ENCODE measurements at places on chromosomes 7 and 10.

DNA sequence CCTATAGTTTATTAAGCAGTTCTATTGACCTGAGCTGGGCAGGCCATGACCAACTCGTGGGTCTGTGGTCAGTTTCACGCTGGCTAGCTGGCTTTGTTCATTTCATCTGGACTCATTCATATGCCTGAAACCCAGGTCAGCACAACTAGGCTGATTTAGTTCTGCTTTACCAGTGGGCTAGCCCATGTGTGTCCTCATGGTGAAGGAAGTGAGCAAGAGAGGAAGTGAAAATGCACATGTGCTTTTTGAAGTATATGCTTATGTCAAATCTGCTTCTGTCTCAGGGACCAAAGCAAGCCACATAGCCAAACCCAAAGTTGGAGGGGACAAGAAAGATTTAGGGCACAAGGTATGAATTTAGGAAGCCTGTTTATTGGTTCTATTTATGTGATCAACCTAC is 154.5 kb downstream of the RNF133 start:
- no peak for DNase-seq

- DNase-seq, result no peak
These were observed 1.4 kb downstream of the FBXW4 start for GRCh38 chr10:101693651-101693977.

- DNase-seq, result no peak
These were observed 11.1 kb downstream of the ZNF775 start for GRCh38 chr7:150390205-150390604.

DNA sequence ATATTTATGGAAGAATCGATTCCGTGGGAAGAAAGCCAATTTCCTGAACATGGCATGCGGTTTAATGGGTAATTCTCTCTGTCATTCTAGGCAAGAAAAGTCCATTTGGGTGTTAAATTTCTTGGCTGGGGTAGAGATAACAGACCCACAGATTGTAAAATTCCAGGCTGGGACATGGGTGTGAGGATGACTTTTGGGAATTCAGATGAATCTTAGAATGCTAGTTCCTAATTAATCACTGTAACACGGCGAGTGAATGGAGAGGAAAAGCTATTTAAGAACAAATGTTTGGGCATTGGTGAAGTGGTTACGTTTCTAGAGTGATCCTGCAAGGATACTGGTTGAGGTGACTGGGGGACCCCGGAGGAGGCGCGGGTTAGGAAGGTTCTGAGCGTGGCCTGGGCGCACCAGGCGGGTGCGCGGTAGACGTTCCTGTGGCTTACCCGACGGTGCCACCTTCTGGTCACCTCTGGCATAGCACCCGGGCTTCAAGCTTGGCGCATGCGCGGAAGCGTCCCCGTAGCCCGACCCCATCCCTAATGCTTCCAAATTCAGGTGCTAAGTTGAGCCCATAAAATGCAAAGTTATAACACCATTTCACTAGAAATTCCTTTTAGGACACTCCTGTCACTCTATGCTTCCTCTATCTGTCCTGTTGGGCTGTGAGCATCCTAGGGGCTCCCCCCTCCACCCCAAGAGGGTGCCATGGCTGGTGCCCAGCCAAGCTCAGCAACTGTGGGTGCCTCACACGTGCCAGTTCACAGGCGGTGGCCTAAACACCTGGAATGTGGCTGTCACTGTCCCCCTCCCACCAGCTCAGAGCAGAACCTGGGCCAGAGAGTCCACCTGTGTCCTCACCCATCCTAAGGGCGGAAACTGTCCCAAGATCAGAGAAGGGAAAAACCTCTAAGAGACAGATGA is 104.4 kb downstream of the PTPRE start:
- peak; percentile 84 for DNase-seq

- no peak for DNase-seq
These were observed 40.9 kb upstream of the MTPN start for GRCh38 chr7:136018104-136018503.

DNA sequence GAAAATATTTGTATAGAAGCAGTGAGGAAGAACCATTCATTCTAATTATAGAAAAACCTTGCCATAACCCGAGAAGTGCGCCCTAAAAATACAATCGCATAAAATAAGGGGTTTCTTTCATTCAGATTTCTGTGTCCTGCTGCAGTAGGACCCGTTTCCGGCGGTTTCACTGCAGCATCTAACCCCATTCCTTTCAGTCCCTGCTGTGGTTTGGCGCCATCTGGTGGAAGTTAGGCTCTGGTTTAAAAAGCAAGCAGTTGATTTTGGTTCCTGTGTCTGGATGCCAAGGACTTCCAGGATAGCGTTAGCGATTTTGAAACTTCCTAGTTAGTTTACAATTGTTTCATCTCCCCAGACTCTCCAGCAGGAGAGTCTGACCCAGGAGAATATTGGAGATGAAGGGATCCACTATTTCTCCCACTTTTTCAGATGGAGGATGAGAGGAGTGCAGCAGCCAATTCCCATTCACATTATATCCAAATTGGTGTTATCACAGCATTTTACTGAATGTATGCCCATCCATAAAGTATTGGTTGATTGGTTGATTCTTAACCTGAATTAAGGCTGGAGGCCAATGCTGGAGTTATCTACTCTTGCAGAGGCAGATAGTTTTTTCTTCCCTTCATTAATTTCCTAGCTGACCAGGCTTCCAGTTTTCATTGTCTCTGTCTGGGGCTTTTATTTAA is 128.8 kb upstream of the CACNA2D1 start:
- DNase-seq, result peak; percentile 45

GRCh38 chr10:34236931-34237330 is 578.2 kb downstream of the PARD3 start:
- no peak for DNase-seq

- no peak for DNase-seq
These were observed 74.3 kb upstream of the LYZL1 start for GRCh38 chr10:29214551-29214950.

DNA sequence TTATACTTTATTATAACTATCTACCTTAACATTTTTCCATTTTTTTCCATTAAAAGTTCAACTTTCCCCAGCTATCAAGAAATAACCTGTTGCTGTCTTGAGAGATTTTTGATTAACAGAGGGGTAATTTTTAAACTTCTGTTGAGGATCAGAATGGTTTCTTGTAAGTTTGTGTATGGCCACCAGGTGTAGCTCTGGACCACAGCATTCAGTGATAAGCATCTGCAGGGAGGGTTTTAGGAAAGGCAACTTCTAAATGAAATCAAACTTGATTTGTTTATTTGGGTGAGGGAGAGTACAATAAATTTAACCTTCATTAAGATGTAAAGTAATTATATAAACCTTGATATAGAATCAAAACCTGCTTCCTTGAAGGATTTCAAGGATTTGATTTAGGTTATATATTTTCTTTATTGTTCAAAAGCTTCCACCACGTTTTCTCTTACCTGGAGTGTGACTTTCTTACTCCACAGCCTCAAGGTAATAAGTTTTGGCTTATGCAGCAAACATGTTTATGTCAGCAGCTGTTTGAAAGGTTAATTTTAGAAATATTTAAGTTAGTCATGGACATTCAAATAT is 153.3 kb downstream of the STK31 start:
- no peak for DNase-seq
